ENCODE measurements at places on chromosomes 7 and 10.

GRCh38 chr7:36562121-36562520 lies 162.2 kb downstream of the AOAH start:
- DNase-seq, result no peak

DNA sequence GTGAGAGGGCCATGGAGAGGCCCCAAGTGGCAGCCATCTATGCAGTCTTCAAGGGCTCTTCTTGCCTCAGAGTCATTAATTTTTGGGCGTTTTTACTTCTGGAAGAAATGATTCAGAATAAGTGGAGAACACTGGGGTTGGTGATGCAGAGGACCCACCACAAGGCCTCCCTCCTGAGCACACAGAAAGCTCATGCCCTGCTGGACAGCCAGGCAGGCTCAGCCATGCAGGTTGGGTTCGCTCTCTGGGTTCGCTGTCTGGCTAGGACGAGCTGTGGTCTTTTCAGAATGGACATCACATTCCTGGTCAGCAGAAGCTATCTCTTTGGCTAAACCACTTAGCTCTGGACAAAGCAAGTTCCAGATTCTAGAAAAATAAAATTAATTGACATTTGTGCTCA lies 480.8 kb downstream of the RPS24 start:
- no peak for DNase-seq

DNA sequence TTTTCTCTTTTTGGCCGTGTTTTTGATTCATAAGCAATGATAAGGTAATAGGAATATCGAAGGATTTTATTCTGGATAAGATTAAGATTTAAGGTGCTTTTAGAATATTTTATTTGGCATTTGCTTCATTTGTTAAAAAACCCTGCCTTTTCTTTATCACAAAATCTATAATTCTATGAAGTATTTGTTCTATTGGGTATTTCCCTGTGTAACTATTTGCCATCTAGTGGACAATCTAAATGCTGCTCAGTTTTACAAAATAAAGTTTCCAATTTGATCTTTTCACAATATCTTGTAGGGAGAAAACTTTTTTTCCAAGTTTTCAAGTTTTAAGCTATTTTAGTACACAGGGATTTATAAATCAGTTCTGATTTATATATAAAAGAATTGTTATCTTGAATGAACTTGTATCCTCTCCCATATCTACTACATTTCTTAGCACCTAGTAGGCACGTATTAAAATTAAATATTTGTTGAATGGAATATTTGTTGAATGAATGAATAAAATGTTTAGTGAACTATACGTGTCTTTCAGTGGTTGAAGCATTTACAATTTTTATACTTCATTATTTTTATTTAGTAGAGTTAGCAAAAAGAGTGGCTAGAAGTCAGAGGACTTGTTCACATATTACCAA lies 26.5 kb downstream of the ANKRD7 start:
- DNase-seq, result no peak

DNA sequence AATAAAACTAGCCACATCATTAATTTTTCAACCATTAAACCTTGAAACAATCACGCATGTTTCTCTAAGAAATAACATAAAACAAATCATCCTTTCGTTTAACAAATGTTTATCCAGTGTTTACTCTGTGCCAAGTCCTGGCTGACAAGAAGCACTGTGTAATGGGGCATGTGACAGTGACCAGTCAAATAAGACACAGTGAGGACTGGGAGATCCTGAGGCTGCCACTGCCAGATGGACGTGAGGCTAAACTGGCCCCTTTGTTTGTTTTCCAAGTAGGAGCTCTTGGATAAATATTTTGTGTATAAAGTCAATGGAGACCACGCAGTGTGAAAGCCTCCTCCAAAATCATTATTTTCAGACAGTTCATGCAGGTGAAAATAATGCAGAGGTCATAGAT lies 626.2 kb downstream of the SUGCT start:
- no peak for DNase-seq

DNA sequence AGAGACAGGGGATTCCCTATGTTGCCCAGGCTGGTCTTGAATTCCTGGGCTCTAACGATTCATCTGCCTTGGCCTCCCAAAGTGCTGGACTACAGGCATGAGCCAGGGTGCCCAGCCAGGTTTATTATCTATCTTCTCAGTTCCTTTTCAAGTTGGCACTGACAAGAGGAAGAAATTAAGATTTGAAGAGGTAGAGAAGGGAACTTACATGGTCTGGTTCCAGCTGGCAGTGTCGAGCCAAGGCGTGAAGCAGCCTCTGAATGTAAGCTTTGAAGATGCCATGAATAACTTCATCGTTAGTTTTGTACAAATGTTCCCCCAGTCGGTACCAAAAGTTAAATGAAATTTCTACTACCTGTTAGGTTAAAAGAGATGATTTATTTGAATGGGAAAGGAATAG lies 57.7 kb downstream of the TNPO3 start:
- DNase-seq, result no peak

DNA sequence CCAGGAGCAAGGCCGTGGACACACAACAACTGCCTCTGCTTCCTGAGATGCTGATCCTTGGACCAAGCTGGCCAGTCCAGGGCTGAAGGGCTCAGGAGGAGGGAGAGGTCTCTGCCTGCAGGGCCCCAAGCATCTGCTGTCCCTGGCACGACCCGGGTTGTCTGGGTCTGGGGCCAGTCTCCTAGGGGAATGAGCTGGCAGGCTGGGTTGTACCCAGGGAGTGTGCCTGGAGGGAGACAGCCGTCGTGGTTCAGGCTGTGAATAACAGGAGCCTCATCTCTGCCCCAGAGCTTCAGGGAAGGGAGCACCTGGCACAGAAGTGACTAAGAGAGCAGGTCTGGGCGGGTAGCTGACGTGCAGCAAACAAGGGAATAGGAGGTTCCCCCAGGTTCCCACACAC lies 17.9 kb upstream of the SERPINE1 start:
- DNase-seq, result no peak

GRCh38 chr7:21051865-21052264 lies 265.2 kb upstream of the SP8 start:
- DNase-seq, result no peak
